ENCODE measurements at places on chromosomes 12 and 14.

DNA sequence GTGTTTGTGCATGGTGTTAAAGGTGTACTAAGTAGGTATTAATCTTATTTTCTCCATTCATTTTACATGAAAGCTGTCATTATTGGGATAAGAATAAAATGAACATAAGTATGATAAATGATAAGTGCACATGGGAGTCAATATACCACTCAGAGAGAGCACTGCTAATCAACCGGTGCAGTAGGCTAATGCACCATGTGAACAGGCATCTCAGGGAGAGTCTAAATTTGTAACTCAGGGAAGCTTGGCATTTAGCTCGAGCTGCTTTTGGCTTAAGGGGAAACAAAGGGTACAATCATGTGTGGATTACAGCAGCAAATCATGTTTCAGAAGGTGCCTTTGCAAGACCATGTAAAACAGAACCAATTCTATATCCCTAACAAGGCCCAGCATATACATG is 127.4 kb downstream of the MGST1 start:
- DNase-seq: no peak

DNA sequence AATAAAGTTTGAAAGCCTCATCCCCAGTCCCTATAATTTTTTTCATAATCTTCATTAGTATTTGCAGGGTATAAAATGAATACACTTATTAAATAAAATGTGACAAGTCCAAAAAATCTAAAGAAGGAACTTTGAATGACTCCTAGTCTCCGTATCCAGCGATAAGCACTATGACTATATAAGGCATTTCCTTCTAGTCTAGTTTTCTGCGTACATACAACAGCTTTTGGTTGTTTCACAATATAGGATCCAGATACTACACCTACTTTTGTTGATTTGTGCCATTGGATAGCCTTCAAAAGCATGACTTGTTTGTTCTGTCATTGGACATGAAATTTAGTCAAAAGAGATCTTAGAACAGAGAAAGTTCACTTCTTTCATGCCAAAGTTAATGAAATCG is 133.3 kb upstream of the PWP1 start:
- no peak for DNase-seq

GRCh38 chr12:62291864-62292760 is 31.9 kb downstream of the USP15 start:
- peak; percentile 40 for DNase-seq

DNA sequence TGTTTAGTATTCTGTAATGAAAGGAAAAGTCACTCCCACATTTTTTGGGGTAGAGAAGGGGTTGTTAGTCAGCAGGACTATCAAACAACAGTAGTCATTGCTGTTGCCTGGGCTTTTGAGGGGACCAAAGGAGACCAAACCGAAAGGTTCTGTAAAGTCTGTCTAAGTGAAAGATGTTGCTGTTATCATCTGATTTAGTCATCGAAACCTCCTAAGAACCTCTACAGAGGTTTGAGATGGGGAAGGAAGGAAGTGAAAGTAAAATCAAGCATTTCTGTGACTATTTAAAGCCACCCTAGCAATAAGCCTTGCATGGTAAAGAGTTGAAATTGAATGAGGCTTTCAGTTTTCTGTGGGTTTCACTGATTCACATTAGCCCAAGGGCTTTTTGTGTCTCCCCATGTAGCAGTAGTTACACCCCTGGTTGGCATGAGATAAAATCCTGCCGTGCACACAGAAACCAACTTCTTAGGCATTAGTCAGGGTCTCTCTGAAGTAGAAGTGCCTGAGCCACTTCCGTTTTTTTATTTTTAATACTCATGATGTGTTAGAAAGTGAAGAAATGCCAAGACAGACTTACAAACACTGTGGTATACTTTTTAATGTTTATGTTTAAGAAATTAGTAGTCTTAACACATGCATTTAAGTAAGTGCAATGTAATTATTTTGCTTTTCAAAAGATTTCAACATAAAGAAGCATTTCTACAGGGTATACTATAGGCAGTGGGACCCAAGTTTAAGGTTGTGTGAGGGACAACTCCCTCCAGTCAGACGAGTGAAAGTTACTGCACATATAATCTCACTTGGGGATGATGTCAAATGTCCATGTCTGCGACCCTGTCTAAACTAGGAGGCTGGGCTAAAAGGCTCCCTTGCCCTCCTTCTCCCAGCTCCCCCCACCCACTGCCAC is 50.4 kb downstream of the DYRK2 start:
- peak; percentile 76 for DNase-seq

DNA sequence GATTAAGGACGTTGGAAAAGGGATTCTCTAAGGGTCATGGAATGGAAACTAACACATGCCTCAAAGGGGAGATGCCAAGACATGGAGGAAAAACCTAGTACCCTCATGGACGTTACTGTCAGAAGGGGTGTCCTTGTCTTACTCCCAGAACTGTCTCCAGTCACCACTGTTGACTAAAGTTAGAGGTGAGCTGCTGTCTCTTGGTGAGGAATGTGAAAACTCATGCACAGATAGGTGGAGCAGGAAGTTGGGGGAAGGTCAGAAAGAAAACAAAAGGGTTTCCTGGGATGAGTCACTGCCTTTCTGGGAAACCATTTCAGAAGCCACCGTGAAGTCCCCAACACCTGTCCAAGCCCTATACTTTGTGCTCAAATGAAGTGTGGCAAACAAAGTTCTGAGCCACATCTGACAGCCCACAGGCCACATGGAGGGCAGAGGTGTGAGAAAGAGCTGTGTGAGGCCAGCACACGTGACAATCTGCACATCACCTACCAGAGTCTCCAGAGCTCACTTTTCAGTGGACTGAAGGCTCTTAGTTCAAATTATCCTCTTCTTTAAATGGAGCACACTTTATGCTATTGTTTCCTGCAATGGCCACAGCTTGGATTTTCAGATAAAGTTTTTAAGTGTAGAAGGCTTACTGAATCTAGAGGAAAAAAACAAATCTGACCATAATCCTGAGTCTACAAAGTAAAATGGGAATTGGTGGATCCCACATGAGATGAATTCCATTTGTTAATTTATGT is 92.9 kb upstream of the EGLN3 start:
- peak; percentile 89 for DNase-seq

GRCh38 chr14:81681541-81681940 is 147.9 kb upstream of the SEL1L start:
- DNase-seq: no peak

DNA sequence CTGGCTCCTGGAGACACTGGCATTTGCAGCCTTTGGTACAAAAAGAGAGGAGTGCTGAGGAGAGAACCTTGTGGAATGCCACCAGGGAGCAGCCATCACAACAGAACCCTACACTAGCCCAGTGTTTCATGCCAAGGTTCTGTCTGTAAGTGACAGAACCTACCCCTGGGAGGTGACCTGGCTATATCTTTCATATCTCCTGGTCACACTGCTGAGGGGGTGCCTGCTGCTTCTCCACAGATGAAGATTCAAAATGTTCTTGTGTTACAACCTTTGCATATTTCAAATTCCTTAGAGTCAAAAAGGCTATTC is 12.7 kb upstream of the EIF4B start:
- DNase-seq: no peak

GRCh38 chr14:97413966-97414717 is 617.0 kb downstream of the VRK1 start:
- no peak for DNase-seq

GRCh38 chr14:61322011-61322798 is 826 bp downstream of the PRKCH start:
- no peak for DNase-seq

- peak; percentile 70 for DNase-seq
Observed at GRCh38 chr12:122980183-122981035, at the start of gene ARL6IP4. TSS of gene ARL6IP4 (plus strand) at chr12:122980681. CDS start at chr12:122981140, 459 bp downstream.

DNA sequence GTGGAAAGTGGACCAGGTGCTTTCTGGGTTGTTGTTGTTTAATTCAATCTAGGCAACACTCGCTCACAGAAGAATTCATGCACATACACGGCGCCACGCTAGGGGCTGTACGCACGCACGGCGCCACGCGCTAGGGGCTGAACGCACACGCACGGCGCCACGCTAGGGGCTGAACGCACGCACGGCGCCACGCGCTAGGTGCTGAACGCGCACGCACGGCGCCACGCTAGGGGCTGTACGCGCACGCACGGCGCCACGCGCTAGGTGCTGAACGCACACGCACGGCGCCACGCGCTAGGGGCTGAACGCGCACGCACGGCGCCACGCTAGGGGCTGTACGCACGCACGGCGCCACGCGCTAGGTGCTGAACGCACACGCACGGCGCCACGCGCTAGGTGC is 54.3 kb downstream of the NINJ2 start:
- no peak for DNase-seq

GRCh38 chr12:25616286-25616685 is 63.2 kb upstream of the LMNTD1 start:
- no peak for DNase-seq

GRCh38 chr12:85843606-85844310 is 7.5 kb upstream of the RASSF9 start:
- DNase-seq: no peak

DNA sequence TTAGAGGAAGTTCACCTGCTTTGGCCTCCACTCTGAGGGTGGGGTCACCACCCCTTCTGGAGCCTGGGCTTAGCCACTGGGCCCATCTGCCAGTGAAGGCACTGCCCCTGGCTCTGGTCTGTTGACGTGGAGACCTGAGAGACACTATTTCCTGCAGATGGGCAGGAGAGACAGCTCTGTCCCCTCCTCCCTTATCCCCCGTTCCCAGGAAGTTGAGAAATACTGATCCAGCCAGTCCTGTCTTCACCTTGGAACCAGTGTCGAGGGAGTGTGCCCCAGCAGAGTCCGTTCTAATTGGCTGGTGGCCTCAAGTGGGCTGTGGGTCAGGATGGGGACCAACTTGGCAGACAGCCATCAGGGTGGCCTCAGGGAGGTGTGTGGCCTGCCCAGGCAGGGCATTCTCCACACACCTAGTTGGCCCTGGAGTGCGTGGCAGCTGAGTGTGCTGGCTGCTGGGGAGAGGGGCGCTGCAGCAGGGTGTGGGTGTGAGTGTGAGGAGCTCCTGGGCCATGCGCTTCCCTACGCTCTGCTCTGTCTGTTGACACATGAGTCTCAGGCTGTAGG is 25.4 kb downstream of the CLSTN3 start:
- no peak for DNase-seq

GRCh38 chr12:47636908-47637780 is 68.7 kb downstream of the RPAP3 start:
- DNase-seq: peak; percentile 42

GRCh38 chr12:61654698-61655097 is 605.5 kb upstream of the USP15 start:
- DNase-seq: no peak

DNA sequence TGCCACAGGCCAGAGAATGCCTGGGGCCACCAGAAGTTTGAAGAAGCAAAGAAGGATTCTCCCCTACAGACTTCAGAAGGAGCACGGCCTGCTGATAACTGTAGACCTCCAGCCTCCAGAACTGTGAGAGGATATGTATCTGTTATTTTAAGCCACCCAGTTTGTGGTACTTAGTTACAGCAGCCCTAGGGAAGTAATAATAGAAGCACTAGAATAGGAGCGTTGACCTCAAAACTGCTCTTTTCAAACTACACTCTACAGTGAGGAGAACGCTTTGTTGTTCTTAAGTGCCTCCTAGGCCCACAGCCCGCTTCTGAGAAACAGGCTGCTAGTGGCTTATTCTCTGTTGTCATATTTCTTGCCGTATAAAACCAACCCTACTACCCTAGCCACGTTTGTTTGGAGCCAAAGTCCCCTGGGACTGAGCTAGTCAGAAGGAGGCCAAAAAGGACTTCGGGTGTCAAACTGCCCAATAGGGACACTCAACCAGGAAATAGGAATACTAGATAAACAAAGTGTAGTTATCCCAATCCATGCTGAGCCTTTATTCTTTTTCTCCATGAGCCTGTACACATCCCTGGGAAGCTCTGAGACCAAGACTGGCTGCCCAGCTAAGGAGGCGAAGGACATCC is 38.5 kb upstream of the FRS2 start:
- DNase-seq: no peak

DNA sequence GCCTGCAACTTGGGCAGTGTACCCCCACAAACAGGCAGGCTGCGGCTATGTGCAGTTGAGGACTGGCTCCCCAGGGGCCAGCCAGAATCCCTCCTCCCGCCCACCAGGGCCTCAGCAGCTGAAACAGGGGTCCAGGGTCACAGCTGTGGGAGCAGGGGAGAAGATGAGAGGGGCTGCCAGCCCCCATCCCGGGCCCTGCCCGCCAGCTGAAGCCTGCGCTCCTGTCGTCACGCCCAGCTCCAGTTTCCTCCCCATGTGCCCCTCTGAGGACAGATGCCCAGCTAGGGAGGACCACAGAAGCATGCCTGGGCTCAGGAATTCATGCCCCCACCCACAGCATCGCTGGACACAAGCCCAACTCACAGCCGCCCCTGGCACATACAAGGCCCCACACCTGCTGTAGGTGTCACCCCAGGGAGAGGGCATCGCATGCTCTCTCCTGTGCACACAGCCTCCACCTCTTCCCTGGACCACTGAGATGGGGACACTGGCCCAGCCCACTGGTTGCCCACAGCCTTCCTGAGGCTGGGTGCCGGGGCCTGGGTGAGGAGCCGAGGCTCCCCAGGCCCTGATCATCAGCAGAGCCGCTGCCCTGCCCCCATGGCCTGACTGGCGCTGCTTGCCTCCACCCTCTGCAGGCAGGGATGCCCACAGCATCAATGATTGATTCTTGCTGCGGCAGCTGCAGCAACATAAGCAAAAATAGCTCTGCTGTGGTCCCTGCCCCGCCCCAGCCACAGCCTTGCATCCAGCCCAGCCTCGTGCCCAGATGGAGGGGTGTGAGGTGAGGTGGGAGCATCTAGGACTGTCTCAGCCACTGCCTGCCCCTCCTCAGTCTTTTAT is 3.7 kb upstream of the CLBA1 start:
- no peak for DNase-seq

- no peak for DNase-seq
Observed at GRCh38 chr14:98705871-98706300, 566.1 kb downstream of the BCL11B start.

GRCh38 chr14:91230397-91231035 is 14.0 kb downstream of the GPR68 start:
- DNase-seq: no peak

DNA sequence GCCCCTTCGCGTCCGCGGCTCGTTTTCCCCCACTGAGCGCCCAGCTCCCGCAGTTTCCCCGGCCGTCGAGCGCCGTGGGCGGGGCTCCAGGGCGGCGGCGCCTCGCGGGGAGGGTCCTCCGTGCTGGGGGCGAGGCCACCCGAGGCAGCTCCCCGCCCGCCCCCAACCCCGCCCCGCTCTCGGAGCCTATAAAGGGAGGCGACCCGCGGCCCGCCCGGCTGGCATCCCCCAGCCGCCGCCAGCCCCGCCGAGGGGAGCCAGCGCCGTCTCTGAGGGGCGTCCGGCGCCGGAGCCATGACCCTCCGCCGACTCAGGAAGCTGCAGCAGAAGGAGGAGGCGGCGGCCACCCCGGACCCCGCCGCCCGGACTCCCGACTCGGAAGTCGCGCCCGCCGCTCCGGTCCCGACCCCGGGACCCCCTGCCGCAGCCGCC is at the start of gene TAMALIN:
TSS of gene TAMALIN (plus strand) at position 221 of the 432 bp plus-strand sequence. CDS start at position 295, 74 bp downstream.
- DNase-seq: peak; percentile 56

DNA sequence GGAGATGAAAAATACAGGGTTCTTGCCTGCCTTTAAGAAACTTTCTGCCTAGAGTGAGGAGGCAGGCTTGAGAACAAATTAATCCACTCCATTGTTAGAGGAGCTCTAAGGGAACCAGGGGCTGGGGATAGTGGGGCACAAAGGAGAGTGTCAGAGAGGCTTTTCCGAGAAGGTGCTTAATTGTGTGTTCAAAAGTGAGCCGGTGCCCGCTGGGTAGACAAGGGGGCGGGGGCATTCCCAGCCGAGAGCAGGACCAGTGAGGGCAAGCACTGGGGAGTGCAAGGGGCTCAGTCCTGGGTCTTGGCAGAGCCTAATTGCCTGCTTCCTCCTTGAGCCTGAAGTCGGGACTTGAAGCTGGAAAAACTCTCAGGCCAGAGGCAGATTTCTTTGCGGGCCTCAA is 377.4 kb downstream of the ETNK1 start:
- no peak for DNase-seq

GRCh38 chr12:53530920-53531319 is 23.6 kb upstream of the NPFF start:
- no peak for DNase-seq

All from T-helper 2 cell treated with Interferon-gamma antibody and Interleukin-4, amounts not matched to agents 5 μg/mL and 100 μg/mL, for 36 hours (primary cell).